ENCODE measurements at places on chromosomes 5 and 9.
A peak's percentile ranks its signal among the peaks of the same experiment; 100 is the strongest.

DNA sequence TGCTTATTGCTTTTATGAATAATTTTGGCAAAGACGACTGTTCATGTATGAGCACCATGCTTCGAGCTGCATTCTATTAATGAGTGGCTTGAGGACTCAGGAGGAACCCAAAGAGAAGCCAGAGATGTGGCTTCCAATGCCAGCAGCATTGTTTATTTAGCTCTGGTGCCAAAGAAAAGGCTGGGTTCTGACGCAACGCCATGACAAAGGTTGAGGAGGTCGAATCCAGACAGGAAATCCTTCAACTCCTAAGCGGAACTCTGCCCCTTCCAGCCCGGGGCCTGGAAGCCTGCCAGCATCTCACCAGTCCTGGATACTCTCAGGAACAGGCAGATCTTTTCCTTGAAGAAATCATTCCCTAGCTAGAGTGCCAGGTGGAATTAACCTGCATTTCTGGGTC lies 104.4 kb downstream of the ARHGAP26 start:
- peak; percentile 89 for DNase-seq

- no peak for DNase-seq
Measured at GRCh38 chr5:1884678-1885403, 2.1 kb upstream of the IRX4 start.

DNA sequence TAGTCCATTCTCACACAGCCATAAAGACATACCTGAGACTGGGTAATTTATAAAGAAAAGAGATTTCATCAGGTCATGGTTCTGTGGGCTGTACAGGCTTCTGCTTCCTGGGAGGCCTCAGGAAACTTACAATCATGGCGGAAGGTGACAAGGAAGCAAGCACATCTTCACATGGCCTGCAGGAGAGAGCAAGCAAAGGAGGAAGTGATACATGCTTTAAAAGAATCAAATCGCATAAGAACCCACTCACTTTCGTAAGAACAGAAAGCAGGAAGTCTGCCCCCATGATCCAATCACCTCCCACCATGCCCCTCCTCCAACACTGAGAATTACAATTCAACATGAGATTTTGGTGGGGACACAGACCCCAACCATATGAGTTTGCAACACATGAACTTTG lies 5.1 kb upstream of the FBXO38 start:
- no peak for DNase-seq

DNA sequence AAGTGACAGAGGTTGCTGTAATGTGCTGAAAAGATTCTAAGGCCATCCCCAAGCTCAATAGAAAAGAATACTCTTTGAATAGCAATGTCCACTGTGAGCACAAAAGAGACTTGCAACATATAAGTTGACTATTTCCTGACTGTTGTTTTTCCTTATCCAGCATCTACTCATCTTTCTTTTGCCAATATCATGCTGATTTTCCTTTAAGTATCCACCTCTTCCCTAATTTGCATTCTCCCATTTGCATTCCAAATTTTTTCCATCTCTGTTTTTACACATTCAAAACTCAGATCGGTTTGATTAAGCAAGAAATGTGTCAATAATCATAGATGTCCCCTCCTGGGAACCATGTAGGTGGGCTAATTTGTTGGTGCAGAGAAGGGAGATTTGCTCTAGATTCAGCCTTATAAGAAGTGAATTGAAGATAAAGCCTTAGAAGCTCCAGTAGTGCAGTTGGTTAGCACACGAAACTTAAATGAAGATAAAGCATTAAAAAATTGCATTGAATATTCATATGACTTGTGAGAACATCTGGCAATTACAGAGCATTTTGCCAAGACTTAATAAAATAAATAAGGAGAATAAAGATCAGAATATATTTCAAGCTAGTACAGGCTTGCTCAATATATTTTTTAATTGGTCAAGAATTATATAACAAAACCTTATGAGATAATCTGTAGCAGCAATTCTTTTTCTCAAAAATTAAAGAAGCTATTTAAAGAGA lies 267.6 kb downstream of the TMEM167A start:
- no peak for DNase-seq

DNA sequence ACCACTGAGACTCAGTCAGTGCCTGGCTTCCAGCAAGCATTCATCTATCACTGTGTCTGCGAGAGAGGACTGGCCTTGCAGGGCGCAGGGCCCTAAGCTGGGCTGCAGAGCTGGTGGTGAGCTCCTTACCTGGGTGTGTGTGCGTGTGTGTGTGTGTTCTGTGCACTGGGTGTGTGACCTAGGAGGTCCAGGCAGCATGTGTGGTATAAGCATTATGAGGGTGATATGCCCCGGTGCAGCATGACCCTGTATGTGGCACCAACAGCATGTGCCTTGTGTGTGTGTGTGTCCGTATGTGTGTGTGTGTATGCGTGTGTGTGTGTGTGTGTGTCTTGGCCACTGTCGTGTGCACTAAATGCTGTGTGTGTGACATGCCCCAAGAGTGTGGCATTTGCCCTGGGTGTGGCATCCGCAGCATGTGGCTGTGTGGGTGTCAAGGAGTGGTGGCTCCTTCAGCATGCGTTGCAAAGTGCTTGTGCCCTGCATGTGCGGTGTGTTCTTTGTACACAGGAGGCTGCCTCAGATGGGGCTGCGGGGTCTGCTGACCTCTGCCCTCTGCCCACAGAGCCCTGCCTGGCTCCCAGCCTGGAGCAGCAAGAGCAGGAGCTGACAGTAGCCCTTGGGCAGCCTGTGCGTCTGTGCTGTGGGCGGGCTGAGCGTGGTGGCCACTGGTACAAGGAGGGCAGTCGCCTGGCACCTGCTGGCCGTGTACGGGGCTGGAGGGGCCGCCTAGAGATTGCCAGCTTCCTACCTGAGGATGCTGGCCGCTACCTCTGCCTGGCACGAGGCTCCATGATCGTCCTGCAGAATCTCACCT lies 3.3 kb downstream of the FGFR4 start:
- DNase-seq: no peak

GRCh38 chr5:72183101-72183520 lies 75.8 kb downstream of the MAP1B start:
- no peak for DNase-seq

- DNase-seq: no peak
Measured at GRCh38 chr9:38670542-38671371, 49.2 kb downstream of the FAM240B start.

DNA sequence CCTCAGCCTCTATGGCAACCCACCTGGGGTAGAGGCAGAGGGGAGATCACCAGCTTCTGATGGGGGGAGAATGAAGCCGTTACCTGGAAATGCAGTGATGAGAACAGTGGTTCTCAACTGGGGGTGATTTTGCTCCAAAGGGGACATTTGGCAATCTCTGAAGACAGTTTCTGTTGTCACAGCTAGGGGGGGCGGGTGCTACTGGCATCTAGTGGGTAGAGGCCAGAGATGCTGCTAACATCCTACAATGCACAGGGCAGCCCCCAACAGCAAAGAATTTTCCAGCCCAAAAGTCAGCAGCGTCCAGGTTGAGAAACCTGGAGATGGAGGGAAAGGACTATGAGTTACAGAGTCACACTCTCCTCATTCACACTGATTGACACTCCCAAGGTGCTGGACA lies 84.5 kb downstream of the FGF1 start:
- no peak for DNase-seq

DNA sequence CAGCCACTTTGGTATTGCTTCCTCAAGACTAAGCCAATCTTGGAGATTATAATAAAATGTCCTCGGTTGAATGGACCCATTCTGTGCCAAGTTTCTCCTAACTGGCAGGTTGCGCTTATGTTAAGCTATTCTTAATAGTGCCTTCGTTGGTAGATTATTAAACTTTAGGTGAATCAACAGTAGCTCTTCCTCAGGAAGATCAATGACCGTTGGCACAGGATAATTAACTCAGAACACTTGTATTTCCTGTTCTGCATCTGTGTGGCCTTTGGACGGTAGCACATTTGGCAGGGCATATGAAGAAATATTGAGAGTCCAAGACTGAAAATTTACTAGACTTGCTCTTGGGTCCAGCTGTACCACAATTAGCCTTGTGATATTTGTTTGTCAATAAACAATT lies 402.9 kb downstream of the MLLT3 start:
- DNase-seq: no peak

GRCh38 chr5:56335212-56335611 lies 102.1 kb upstream of the ANKRD55 start:
- DNase-seq: no peak

DNA sequence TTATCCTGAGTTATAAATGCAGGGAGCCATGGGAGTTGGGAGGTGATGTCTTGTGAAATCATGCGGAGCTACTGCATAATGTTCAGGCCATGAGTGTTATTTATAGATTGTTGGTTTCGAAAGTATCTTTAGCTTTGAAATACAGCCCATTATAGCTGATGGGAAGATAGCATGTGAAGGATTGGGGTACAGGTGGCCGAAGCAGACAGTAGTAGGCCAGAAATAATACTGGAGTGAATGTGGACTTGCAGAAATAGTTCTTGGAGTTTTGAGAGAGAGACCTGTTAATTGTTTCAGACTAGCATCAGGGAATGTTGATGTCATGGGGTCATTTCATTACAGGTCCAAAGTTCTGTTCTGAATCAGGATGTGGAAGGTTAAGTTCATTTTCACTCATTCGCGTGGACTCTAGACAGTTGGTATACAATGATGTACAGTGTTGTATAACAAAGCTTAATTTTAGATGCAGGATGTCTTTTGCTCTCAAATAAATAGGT lies 3.8 kb downstream of the ATP6V1G1 start:
- no peak for DNase-seq

- DNase-seq: peak; percentile 78
Measured at GRCh38 chr9:70412832-70413463, 1.5 kb downstream of the KLF9 start.

DNA sequence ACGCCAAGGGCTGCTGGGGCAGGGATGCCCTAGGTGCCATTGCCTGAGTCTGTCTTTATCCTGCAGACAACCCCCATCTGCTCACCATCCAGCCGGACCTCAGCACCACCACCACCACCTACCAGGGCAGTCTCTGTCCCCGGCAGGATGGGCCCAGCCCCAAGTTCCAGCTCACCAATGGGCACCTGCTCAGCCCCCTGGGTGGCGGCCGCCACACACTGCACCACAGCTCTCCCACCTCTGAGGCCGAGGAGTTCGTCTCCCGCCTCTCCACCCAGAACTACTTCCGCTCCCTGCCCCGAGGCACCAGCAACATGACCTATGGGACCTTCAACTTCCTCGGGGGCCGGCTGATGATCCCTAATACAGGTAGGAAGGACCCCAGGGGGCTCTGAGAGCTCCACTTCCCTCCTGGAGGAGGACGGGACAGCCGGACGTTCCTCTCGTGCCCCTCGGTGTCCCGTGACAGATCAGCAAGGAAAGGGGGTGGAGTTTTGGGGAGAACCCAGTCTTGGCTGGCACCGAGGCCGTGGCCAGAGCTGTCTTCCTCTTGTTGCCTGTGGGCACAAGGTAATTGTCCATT lies 24.9 kb downstream of the HK3 start:
- DNase-seq: no peak

DNA sequence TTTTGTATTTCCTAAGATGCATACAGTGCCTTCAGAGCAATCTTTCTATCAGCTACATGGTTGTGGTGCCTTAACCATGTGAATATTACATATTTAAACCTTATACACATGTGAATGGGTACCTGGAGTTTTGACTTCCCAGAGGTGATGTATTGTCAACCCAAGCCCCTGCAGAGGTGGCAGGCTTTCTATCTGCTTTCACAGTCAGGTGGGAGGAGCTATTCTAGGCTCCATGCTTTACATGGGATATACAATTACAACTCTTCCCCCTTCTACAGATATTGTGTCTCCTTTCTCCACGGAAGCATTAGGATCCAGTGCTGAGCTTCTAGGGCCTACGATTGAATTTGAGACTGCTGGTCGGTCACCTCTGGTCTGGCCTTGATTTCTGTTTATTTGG lies 89.8 kb upstream of the TUT7 start:
- no peak for DNase-seq

GRCh38 chr5:138544181-138545134 lies 1.4 kb upstream of the ETF1 start:
- no peak for DNase-seq

GRCh38 chr5:166236327-166236726 lies 2055.1 kb upstream of the WWC1 start:
- no peak for DNase-seq

DNA sequence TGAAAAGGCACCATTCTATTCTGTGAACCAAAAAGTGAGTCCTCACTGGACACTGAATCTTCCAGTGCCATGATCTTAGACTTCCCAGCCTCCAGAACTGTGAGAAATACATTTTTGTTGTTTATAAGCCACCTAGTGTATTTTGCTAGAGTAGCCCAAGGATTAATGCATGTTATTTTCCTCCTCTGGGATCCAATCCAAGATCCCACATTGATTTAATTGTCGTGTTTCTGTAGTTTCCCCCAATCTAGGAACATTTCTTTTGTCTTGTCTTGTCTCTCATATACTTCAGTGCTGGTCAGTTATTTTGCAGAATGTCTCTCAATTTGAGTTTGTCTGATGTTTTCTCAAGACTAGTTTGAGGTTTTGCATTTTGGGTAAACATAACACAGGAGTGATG lies 36.4 kb downstream of the GDNF start:
- no peak for DNase-seq

DNA sequence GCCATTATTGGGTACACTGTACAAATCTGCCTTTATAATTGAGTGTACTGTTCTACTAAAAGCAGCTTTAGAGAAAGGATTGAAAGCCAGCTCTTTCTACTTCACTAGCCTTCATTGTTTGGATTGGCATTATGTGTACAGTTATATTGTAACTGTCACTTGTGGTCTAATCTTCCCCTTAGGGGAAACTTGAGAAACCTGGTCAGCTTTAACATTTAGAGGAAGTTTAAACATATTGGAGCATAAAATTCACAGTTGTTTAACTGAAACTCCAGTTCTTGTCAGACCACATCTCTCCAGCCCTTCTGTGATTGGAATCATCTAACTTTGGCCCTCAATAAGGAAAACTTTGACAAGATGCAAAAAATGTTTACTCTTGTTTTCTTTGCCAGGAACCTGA lies 24.6 kb downstream of the PIK3R1 start:
- DNase-seq: no peak

- DNase-seq: no peak
Measured at GRCh38 chr5:1121044-1121443, 9.2 kb upstream of the SLC12A7 start.

- no peak for DNase-seq
Measured at GRCh38 chr5:168393773-168394172, 92.5 kb upstream of the RARS1 start.

GRCh38 chr5:90504743-90505142 lies 24.6 kb downstream of the LYSMD3 start:
- DNase-seq: no peak

- DNase-seq: no peak
Measured at GRCh38 chr5:14406554-14406849, 175.1 kb upstream of the OTULINL start.

DNA sequence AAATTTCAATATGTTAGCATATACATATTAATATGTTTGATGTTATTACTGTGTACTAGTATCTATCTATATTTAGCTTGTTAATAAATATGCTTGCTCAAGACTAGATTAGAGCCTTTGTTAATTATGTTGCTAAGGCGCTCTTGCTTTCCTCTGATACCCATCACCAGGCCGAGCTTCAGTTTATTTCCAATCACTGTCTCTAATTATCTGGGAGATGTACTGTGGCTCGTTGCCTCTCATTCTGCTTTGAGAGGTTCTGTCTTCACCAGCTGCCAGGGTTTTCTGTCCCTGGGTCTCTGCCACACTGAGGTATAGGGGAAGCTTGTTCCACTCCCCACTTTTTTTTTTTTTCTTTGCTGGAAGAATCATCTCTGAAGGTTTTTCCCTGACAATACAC lies 21.0 kb upstream of the TAF11L2 start:
- DNase-seq: no peak
